ENCODE measurements at places on chromosomes 2 and 18.

DNA sequence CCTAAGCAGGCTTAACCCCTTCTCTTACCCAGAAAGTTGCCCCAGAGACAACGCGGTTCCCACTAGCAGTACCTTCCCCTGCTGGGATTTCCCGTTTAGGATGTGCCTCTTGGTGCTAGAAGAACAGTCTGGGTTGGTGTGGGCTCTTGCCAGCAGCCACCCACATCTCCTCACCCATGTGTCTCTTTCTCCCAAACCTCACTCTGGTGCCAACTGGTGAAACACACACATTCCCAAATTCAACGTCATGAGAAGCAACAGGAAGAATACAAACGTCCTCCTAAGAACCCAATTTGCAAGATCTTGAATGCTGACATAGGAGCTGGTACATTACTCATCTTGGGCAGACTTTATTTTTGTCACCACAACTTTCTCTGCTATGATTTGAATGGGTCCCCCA is 36.2 kb downstream of the DIPK1C start:
- DNase-seq = no peak

GRCh38 chr2:105714141-105714540 is 30.6 kb upstream of the NCK2 start:
- no peak for DNase-seq

DNA sequence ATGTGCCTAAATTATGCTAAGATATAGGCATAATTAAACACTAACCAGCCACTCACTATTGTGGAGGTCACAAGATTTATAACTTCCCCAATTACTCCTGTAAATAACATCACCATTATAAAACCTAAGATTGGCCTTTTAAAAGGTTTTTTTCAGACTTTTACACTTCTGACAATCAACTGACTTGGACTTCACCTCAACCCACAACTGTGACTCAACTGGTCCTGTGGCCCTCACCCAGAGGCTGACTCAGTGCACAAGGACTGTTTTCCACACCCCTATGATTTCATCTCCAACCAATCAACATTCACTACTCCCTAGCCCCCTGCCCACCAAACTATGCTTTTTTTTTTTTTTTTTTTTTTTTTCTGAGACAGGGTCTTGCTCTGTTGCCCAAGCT is 11.6 kb downstream of the TTR start:
- DNase-seq = no peak

DNA sequence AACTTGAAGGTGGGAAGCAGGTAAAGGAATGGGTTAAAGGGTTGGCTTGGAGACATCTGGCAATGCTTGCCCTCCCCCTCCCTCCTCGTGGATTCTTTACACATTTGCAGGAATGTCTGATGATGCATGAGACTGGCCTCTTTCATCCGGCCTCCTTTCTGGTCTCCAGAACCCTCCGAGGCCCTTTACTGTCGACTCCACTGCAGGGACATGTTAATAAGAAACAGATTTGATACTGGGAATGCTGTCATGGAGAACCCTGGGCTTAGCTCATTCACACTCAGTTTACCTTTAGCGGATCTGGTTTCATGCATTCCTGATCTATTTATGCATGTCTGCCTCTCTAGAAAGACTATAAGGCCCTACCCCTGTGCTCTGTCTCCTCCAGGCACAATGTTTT is 238.7 kb downstream of the TGIF1 start:
- no peak for DNase-seq

DNA sequence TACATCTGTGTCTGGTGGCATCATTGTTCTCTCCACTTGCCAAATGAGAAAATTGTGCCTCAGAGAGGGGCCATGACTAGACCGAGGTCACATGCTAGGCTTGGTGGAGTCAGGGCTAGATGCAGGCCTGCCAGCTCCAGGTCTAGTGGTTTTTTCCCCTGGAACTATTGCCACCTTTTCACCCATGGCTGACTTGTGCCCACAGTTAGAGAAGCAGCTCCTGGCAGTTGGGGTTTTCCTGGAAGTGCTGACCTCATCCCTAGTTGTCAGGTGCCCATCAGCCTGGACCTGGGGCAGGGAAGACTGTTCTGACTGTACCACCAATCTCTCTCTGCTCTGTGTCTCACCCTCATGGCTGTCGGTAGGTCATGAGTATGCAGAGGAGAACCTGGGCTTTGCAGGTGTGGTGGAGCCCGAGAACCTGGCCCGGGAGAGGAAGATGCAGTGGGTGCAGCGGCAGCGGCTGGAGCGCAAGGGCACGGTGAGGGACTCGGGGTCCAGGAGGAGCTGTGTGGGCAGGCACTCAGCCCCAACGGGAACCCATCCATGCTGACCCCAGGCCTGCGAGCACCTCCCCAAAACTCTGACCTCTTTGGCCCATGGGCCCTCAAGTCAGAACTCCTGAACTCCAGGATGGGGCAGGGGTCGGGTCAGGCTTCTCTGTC is 12.4 kb upstream of the CATIP start:
- DNase-seq = no peak

GRCh38 chr2:11938196-11938595 is 191.8 kb downstream of the LPIN1 start:
- DNase-seq = no peak

DNA sequence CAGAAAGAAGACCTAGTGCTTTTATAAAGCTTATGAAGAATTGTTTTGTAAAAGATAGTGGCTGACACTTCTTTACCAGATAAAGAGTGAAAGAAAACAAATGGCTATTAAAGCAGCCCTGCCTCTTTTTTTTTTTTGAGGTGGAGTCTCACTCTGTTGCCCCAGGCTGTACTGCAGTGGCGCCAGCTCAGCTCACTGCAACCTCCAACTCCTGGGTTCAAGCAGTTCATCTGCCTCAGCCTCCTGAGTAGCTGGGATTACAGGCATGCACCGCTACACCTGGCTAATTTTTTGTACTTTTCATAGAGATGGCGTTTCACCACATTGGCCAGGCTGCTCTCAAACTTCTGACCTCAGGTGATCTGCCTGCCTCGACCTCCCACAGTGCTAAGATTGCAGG is 12.9 kb downstream of the ARPC2 start:
- no peak for DNase-seq

- DNase-seq = no peak
These were observed 27.3 kb upstream of the ITGB6 start for GRCh38 chr2:160227293-160227915.

DNA sequence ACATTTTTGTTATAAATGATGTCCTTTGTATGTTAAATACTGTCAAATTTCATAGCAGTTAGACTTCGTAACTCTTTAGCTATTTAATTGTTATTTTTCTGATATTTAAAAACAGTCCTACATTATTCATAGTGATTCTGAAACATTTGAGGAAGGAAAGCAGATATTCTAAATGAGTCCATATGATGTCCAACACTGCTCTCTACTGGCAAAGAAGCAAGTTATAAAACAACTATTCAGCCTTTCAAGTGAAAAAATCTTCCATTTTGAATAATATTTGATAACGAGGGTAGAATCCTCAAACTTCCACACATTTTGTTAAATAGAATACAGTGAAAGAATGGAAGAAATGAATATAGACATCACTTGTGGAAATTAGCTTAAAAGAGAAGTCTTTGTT is 220.8 kb downstream of the GULP1 start:
- DNase-seq = no peak

All from effector memory CD4-positive, alpha-beta T cell (primary cell).